ENCODE measurements at places on chromosomes 7 and 10.

- no peak for DNase-seq
Observed at GRCh38 chr10:25059990-25060389, 43.6 kb downstream of the THNSL1 start.

DNA sequence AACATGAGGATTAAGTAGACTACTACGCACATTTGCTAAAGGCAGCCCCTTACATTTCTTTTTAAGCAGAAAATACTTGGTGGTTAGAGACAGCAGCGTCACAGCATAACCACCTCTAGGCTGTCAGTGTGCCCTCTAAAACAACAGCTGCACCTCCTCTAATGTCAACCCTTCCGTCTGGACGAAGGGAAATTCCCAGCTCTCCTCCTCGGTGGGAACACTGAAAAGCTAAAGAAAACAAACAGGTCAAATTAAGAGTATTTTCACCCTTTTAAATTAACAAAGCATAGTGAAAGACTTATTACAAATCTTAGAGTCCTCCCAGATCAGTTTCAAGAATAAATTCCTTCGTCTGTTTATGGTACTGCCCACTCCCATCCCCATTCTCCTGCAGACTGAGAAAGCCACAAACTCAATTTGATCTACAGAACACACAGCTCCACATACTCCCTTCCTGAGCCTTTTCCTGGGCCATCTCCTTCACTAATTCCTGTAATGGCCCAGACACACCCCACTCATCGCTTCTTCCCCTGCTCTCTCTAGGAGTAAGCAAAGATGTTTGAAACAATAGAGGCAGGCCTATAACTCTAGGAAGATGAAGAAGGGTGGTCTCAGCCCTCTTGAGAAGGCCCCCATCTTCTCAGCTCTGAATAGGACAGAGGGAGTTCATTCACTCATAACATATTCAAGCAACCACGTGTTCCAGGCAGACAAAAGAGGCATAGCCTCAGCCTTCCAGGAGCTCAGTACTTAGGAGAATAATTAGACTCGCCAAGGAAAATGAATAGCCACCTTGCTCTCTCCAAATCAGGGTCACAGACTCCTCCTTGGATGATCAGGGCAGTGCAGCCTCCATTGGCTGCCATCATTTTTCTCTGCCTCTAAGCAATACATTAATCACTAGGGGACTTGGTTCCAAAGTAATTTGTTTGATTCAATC is 47.5 kb upstream of the HNRNPH3 start:
- DNase-seq = no peak

DNA sequence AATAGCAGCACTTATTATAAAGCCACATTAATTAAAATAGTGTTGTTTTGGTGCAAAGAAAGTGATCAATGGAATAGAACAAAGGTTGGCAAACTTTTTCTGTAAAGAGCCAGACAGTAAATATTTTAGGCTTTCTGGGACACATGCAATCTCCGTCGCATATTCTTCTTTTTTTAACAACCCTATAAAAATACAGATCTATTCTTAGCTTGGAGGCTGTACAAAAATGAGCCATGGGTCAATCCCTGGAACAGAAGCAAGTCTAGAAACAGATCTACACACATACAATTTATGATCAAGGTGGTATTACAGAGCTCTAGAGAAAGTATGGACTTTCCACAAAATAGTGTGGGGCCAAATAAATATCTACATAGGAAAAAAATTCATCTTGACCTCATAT is 71.8 kb downstream of the ARHGAP21 start:
- DNase-seq = no peak

DNA sequence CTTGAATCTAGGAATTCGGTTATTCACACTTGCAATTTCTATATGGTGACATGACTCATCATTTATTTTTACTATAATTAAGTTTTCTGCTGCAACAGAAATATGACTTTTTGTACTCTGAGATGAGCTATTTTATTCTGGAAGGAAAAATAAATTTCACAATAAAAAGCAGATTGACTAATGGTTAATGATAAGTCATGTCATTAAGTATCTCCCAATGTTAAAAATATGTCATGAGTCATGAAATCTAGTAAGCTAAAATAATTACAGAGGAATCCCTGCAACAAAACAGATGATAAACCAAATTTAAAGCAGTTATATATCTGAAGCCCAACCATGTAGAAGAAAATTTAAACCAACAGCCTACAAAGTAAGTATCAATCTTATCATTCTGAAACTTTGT is 149.2 kb downstream of the CACNA2D1 start:
- DNase-seq = no peak

DNA sequence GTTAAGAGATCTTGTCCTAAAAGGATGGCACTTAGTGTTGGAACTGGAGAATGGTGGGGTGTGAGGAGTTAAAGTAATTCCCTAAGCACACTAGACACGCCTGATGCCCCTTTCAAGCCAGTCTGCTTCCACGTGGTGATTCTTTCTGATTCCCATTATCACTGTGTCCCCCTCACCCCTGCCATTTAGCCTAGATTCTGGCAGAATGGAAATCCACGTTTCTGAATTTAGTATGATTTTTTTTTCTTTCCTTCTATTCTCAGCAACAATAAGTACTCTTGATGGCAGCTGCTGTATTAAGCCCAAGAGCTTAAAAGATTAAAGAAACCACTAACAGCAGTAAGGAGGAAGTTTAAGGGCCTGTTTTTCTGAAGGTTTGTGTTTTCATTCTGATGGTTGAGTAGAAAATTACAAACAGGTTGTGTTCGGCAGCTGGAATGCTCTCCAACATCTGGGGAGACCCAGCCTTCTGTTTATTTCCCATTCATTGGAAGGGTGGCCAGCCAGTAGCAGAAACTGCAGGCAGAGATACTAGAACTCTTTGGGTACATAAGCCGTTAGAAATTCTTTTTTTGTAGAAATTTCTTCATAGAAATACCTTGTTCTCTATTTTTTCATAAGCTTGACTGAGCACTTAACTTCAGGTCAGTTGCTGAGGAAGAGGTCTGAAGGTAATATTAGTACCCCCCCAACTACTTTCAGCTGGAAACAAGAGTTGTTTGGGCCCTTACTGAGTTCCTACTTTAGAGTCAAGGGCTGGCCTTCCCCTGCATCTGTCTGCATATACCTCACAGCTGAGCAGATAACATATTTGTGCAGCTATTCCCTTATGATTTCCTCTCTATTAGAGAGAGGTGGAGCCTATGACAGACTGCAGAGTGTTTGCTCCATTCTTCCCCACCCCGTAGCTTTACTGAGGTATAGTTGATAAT is 355.1 kb downstream of the AUTS2 start:
- DNase-seq = no peak

DNA sequence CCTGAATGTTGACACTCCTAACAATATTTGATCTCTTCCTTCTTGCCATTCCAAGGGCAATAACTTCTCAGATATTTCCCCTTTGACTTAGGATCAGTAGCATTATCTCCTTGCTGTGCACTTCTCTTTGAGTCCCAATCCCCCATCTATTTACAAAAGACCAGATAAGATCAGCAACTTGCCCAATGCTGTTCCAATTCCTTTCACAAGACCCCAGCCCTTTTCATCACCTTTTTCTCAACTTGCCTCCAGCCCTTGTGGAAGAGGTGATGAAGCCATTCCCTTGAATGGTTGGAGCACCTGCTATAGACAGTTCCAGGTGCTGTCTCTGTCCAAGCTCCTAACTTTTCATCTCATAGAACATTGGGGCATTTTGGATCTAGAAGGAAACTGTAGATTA is 51.1 kb upstream of the ARID5B start:
- DNase-seq = no peak

- DNase-seq = no peak
Observed at GRCh38 chr7:1342090-1342640, 109.5 kb downstream of the UNCX start.

- DNase-seq = no peak
Observed at GRCh38 chr7:38855867-38856266, 53.1 kb downstream of the VPS41 start.

GRCh38 chr10:130782467-130782866 is 529.1 kb downstream of the TCERG1L start:
- no peak for DNase-seq

- peak; percentile 22 for DNase-seq
Observed at GRCh38 chr7:157007470-157008066, 2.9 kb downstream of the MNX1 start.

- DNase-seq = no peak
Observed at GRCh38 chr7:19916046-19916445, 142.6 kb upstream of the TMEM196 start.

GRCh38 chr10:26544932-26545331 is 106.8 kb downstream of the APBB1IP start:
- DNase-seq = no peak

DNA sequence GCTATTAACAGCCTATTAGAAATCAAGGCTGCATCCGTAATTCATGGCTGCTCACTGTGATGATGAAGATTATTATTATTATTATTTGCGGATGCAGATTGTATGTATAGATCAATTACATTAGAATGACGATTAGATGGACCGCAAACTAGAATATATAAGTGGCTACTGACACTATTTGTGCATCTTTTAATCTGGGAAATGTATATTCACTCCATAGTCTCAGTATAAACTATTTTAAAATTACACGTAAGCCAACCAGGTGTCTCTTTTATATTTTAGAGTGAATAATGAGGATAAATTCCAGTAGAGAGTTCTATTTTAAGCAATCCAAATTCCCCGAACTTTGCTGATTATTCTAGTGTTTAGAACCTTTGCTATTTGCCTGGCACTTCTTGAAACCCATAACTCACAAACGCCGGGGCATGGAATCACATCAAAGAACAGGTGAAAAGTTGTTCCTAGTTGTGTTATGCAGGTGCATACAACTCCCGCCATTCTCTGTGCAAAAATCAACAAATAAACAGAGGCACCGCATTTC is 509 bp upstream of the ING3 start:
- peak; percentile 38 for DNase-seq

DNA sequence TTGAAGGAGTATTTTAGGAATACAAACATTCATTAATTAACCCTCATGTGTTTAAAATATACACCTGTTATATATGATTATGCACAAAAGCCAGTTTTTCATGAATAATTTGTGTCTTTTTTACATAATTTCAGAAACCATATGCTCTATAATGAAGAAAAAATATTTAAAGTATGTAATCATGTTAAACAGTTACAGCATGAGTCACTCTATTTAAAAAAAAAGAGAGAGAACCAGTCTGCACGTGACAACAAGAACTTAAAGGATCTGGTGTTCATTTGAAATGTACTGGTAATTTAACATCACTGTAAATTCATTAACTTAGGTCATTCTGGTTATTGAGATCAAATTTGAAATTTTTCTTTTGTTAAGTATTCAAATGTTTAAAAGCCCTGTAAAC is 228.5 kb downstream of the CACNB2 start:
- no peak for DNase-seq

DNA sequence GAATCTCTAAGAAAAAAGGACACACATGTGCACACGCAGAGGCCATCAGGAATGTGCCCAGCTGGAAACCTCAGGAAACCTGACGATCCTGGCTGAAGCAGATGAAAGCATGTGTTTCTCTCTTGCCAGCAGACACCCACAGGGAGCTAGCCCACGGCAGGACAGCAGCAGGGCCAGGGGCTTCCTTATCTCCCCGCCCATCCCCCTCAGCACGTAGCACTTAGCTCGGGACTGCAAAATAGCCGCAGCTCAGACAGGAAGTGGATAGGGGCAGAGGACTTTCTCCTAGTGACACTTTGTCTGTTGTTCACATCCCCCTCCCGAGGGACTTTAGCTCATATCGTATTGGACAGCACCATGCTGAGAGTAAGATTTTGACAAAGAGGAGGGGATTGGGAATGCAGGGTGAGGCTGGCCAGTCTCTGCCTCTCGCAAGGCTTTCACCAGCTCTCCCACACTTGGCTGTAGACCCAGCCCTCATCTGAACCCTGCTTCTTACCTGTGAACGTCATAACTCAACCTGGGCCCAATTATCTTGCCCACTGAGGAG is 63.8 kb downstream of the MKI67 start:
- no peak for DNase-seq

- DNase-seq = no peak
Observed at GRCh38 chr10:106175760-106176377, 988.6 kb downstream of the SORCS1 start.

DNA sequence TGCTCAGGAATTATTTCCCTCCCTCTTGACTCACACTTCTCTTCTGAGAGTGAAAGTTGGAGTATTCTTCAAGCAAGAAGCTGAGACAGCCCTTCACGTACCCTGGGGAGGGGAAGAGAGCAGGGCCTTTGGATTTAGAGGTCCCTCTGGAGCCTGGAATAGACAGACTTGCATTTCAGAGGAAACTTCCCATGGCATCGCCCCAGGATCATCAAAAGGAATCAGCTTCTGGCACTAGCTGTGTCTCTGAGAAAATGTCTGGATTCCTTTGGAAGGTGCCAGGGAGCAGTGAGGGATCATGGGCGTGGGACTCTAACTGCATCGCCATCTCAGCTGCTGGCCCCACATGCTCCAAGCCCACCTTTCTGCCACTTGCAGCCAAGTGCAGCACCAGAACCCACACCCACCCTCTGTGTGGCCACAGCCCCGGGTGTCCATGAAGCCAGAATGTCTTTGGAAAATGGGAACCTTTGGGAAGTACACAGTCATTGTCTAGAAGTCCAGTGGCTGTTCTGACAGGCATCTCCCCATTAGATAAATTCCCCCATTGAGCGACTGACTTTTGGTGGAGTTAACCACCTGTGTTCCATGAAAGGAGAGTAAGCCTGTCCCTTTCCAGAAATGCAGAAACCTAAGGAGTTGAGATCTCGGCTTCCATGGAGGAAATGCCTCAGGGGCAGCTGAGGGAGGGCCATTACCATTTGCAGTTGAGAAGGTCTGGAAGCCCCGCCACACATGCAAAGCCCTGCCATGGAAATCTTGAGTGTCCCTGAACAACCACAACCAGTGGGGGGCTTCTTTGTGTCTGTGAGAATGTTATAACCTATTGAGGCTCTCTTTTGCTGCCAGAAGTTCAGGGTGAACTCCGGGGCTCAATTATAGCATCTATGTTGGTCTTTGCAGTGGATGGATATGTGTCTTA is 57.8 kb upstream of the GDF10 start:
- DNase-seq = no peak

GRCh38 chr7:30224511-30225062 is 59.8 kb upstream of the ZNRF2 start:
- no peak for DNase-seq

DNA sequence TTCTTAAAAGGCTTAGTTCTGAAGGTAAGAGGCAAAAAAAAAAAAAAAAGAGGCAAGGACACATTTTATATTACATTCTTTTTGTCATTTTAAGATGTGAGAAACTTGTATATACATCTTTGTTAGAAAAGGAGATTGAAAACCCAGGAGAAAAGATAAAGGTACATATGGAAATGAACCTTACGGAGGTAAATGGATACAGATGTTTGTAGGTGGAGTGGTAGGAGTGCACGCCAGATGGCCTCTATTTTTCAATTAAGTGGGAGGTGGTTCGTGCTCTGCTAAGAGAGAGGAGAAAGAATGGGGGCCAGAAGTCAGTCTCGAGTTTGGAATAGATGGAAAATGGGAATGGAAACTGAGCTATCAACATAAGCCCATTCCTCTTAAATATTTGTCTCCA is 622.5 kb upstream of the GHITM start:
- DNase-seq = no peak

GRCh38 chr7:16318989-16319915 is 102.1 kb downstream of the CRPPA start:
- DNase-seq = no peak

DNA sequence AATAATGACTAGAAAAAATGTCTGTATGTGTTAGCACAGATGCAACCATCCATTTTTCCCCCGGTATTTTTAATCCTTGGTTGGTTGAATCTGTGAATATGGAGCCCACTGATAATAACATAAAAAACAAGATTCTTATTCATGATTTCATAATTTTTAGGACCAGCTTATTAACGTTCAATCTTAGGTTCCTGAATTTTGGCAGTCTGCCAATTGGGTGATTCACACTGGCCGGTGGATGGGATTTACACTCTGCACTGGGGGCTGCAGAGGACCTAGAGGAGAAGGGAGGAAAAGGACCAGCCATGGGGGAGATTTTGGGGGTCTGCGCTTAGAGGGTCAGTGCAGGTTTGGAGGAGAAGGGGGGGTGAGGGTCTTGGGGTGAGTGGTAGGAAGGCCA is 327.9 kb downstream of the ACTR3B start:
- DNase-seq = no peak

All from NCI-H510A treated with DMSO at 0.1 percent for 48 hours (cell line).